ENCODE measurements at places on chromosomes 6 and 20.

DNA sequence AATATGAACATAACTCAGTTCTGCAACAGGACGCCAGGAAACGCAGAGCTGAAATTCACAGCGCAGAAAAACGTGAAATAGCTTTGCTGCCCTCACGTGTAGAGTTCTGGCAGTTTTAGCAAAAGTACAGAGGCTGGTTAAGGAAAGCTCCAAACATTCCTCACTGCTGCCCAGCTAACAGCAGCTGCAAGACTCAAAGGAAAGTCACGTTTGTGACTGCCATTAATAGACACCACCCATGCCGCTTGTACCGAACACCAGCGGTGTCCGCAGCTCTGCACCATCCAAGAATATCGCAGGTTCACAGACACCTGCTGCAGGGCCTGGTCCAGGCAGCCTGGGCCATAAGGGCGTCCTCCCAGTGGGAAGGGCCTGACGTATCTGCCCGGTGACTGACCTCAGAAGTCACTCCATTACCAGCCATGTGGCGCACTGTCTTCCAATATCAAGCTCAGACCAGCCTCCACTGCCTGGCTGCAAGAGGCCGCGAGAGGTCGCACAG lies 61.4 kb downstream of the WDR27 start:
- DNase-seq: no peak

GRCh38 chr6:45001663-45002062 lies 326.5 kb upstream of the RUNX2 start:
- DNase-seq: no peak

- no peak for DNase-seq
Observed at GRCh38 chr6:41470331-41471063, 75.7 kb upstream of the FOXP4 start.

DNA sequence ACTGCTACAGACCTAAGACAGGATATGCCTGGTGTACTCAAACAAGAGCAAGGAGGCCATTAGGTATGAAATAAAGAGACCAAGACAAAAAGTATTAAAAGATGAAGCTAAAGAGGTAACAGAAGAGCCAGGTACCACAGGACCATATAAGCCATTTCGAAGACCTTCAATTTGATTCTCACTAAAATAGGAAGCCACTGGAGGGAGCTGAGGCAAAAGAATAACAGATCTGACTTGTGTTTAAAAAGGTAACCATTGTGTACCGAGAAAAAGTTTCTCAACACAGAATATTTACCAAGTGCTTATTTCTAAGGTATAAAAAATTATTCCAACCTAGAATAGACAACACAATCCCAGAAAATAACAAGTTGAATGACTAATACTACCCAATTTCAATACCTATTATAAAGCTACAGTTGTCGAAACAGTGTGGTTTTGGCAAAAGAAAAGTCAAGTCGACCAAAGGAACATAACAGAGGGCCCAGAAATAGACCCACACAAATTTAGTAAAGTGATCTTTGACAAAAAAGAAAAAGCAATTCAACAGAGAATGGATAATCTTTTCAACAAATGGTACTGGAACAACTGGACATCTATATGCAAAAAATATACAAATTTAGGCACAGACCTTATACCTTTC lies 125.3 kb upstream of the DST start:
- DNase-seq: no peak

DNA sequence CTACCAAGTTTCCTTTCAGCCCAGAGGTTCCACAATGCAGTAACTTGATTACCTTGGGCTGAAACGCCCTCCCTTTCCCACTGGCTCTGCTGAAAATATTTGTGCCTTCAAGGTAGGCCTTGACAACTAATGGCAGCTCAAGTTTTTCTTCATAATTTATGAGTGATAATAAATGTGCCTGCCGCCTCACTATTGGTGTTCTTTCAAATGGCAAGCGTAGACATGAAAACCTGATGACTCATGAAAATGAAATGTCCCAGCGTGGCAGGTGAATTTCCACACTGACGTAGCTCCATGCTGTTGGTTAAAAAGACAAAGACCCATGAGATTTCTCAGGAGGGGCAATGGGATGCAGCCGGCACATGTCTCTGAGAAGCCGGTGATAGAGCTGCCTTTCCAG lies 107.2 kb upstream of the GGTLC1 start:
- DNase-seq: no peak

DNA sequence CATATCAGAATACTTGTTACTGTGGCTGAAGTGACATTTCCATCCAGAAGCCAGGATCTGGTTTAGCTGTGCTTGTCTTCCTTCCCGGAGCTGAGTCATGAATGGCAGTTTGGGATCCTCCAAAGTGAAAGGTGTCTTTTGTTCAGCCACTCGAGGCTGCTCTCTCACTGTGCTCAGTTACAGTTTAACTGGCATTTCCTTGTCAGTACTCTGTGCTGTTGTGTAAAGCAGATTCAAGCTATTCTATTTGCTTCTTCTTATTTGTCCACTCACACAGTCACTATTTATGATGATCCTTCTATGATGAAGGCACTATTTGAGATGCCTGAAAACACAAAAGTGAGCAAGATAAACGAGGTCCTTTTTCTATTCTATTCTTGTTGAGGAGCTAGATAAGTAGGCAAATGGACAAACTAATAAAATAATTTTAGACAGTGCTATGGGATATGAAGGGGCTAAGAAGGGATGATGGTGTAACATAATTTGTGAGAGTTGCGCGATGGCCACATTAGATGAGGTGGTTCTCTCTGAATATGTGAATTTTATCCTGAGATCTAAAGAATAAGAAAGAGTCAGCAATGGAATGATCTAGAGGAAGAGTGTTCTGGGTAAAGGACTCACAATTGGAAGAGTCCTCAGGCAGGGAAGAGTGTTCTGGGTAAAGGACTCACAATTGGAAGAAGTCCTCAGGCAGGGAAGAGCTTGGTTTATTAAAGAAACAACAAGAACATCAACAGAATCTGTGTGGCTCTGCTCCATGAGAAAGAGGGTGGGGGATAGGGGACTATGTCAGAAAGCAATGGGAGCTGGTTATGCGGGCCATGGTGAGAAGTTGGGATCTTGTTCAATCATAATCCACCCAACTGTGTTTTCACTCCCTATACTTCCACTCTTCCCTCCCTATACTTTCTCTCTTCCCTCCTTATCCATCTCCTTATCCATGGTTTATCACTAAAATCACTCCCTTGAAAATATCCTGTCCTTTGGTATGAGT lies 40.1 kb downstream of the CYP24A1 start:
- DNase-seq: no peak

DNA sequence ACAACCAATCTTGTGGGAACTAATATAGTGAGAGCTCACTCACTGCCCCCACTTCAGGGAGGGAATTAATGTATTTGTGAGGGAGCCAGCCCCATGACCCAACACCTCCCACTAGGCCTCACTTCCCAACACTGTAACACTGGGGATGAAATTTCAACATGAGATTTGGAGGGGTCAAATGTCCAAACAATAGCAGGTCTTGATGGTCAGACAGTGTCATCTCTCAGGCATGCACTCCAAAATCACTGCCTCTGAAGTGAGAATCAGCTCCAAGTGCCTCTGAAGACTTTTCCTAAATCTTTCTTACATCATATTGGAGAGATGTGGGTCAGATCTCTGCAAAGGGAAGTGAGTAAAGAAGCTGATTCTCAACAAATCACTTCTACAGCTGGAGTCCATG lies 13.8 kb upstream of the SAYSD1 start:
- DNase-seq: no peak

- no peak for DNase-seq
Observed at GRCh38 chr6:14275493-14275851, 157.9 kb downstream of the CD83 start.

DNA sequence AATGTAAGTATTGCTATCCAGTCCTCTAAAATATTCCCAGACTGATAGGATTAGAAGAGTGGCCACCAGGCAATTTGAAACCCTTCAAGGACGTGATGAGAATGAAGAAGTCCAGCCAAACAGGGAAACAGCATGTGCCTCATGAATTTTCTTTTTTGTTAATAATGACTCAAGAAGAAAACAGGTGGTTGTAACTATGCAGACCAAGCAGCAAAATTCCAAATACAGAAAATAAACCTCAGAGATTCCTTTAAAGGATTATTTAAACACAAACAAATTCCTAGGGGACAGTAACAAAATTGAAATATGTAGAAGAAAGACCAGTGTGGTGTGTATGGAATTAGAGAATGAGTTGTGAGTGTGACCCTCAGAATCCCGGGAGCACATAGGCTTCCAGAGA lies 239.2 kb downstream of the KCNQ5 start:
- no peak for DNase-seq
